SJCRH30 (cell line): ENCODE measurements at places on chromosomes 4 and X.

- H3K27ac ChIP-seq: no peak overlapping the region
- H3K4me1 ChIP-seq: no peaks in the 10 kb centered on the region
- no peak overlapping the region for H3K4me3 ChIP-seq
- no peaks in the 10 kb centered on the region for H3K27me3 ChIP-seq
Observed at GRCh38 chr4:186096681-186097165, 7.8 kb upstream of the FAM149A start.

GRCh38 chr4:163243297-163243981 lies 76.7 kb upstream of the NAF1 start:
- DNase-seq: no peak
- no peak overlapping the region for H3K27ac ChIP-seq
- H3K36me3 ChIP-seq: no peaks in the 10 kb centered on the region
- no peaks in the 10 kb centered on the region for H3K27me3 ChIP-seq

DNA sequence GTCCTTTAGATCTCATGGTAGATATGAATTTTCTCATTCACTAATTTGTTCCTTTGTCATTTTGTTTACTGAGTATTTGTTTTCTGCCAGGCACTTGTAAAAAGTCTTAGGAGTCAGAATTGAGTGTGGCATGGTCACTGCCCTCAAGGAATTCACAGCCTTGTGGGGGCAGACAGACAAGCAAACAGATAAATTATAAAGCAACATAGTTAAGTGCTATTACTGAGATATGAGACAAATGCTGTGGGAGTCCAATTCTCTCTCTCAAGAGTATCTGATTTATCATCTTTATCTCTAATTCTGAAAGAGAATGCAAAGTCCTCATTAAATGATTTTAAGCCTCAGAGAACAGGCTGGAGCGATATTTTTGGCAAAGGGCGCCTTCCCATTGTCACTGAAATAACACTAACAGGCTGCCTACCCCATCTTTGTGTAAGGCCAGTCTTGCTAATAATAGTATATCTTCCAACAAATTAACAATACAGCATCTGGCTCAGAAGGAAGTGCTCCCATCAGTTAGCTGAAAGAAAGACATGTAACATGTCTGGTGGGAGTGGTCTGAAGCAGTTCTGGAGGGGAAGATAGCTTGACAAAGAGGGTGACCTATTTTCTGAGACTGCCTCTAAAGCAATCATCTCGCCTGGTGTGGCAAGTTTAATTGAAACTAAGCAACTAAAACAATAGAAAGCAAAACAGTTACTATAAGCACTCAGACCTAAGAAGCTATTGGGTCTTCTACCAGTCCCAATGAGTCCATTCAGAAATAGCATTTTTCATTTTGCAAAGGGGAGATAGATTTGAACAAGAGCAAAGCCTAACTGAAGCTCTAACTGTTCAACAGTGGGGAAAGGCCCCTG lies 61.5 kb upstream of the AMOT start:
- no peaks in the 10 kb centered on the region for H3K4me1 ChIP-seq
- DNase-seq: no peak
- no peak overlapping the region for H3K4me3 ChIP-seq
- H3K27ac ChIP-seq: no peak overlapping the region
- H3K36me3 ChIP-seq: no peaks in the 10 kb centered on the region

DNA sequence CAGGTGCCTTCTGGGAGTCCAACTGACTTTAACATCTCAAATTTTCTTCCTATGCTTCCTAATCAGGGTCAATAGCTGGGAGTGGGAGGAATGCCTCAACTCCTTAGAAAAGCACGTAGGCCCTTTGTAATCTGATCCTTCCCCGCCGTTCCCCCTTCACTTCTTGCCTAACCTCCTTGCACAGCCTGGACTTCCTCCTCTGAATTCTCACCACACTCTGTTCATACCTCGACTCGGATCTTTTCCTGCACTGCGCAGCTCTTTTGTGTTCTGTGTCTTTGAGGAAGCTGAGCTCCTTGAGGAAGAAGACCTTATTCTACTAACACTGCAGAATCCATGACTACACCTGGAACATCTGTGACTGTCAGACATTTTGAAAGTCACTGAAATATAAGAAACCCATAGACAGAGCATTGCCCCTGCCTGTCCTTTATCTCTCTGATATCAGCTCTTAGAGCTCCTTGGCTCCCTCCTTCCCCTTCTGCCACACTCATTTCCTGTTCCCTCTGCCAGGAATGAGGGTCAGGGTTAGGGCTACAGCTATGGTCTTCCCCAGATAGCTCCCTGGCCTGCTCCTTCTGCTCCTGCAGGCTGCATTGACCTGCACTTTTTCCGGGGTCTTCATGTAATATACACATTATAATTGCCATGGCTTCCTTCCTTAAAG lies 140.2 kb upstream of the LDB2 start:
- H3K27me3 ChIP-seq: no peaks in the 10 kb centered on the region
- no peaks in the 10 kb centered on the region for H3K4me1 ChIP-seq
- H3K4me3 ChIP-seq: no peak overlapping the region
- no peaks in the 10 kb centered on the region for H3K36me3 ChIP-seq
- DNase-seq: no peak

- H3K27me3 ChIP-seq: no peaks in the 10 kb centered on the region
- peak; percentile 49 for DNase-seq
- no peak overlapping the region for H3K4me3 ChIP-seq
- H3K36me3 ChIP-seq: no peaks in the 10 kb centered on the region
Observed at GRCh38 chr4:110211007-110211769, 12.8 kb upstream of the ELOVL6 start.

- H3K27me3 ChIP-seq: no peaks in the 10 kb centered on the region
- no peak for DNase-seq
- H3K4me3 ChIP-seq: no peak overlapping the region
- no peaks in the 10 kb centered on the region for H3K36me3 ChIP-seq
- H3K4me1 ChIP-seq: no peaks in the 10 kb centered on the region
Observed at GRCh38 chr4:30294295-30294694, 425.9 kb upstream of the PCDH7 start.

- H3K36me3 ChIP-seq: no peaks in the 10 kb centered on the region
- no peak overlapping the region for H3K4me3 ChIP-seq
- no peaks in the 10 kb centered on the region for H3K27me3 ChIP-seq
- DNase-seq: no peak
- H3K27ac ChIP-seq: no peak overlapping the region
- H3K4me1 ChIP-seq: no peaks in the 10 kb centered on the region
Observed at GRCh38 chrX:42531441-42531840, 246.5 kb downstream of the PPP1R2C start.

GRCh38 chrX:83934220-83934619 lies 73.3 kb downstream of the CYLC1 start:
- no peaks in the 10 kb centered on the region for H3K4me1 ChIP-seq
- DNase-seq: peak; percentile 0
- H3K4me3 ChIP-seq: no peak overlapping the region
- no peak overlapping the region for H3K27ac ChIP-seq
- H3K27me3 ChIP-seq: no peaks in the 10 kb centered on the region

- no peak overlapping the region for H3K27ac ChIP-seq
- no peaks in the 10 kb centered on the region for H3K4me1 ChIP-seq
- no peak for DNase-seq
- H3K36me3 ChIP-seq: no peaks in the 10 kb centered on the region
- H3K27me3 ChIP-seq: no peaks in the 10 kb centered on the region
- H3K4me3 ChIP-seq: no peak overlapping the region
Observed at GRCh38 chrX:42694260-42694815, 83.6 kb downstream of the PPP1R2C start.

DNA sequence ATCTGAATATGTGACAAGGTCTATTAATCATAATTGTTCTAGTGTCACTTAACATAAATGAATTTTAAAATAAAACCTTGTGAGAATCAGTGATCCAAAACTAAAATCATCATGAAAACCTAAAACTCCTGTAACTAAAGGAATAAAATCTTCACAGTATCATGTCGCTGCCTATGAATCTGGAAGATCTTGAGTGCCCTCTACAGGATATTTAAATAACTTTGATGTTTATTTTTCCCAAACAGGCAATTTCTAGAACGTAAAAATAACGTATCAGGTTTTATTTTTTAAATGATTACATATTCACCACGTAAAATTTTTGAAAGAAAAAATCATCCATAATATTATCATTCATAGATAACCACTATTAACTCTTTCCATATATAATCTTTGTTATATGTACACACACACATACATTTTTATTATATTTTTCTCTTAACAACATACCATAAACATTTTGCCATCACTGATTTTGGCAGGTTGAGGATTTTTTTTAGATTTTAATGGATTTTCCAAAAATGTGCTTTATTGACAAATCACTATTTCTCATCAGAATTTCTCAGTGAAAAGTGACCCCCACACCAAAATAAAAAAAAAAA lies 79.6 kb downstream of the COMMD8 start:
- DNase-seq: no peak
- H3K27ac ChIP-seq: no peak overlapping the region
- H3K36me3 ChIP-seq: no peaks in the 10 kb centered on the region
- H3K4me1 ChIP-seq: no peaks in the 10 kb centered on the region

DNA sequence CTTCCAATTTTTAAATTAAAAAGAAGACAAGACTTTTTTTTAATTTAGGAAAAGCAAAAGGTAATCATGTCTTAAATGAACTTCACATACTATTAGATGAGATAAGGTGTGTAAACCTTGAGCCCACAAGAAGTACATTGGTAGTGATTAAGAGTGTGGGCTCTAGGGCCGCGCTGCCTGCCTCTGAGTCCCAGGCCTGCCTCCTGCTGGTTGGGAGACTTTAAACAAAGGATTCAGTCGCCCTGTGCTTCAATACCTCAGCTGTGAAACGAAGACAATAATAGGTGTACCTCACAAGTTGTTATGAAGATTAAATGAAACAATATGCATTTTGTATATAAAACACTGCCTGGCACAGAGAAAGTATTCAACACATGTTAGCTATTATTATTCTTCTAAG lies 95.9 kb upstream of the MYOZ2 start:
- DNase-seq: peak; percentile 25
- H3K36me3 ChIP-seq: no peaks in the 10 kb centered on the region
- peaks cover 22% of the 10 kb centered on the region for H3K4me1 ChIP-seq
- no peaks in the 10 kb centered on the region for H3K27me3 ChIP-seq
- H3K4me3 ChIP-seq: no peak overlapping the region
- no peak overlapping the region for H3K27ac ChIP-seq

GRCh38 chrX:106331606-106332005 lies 163.5 kb downstream of the PWWP3B start:
- H3K27ac ChIP-seq: no peak overlapping the region
- no peak for DNase-seq
- H3K4me3 ChIP-seq: no peak overlapping the region
- no peaks in the 10 kb centered on the region for H3K4me1 ChIP-seq

GRCh38 chrX:96244955-96245354 lies 439.7 kb upstream of the DIAPH2 start:
- peak; percentile 44 for DNase-seq
- no peaks in the 10 kb centered on the region for H3K36me3 ChIP-seq
- no peak overlapping the region for H3K27ac ChIP-seq
- no peaks in the 10 kb centered on the region for H3K27me3 ChIP-seq
- H3K4me1 ChIP-seq: no peaks in the 10 kb centered on the region
- no peak overlapping the region for H3K4me3 ChIP-seq

DNA sequence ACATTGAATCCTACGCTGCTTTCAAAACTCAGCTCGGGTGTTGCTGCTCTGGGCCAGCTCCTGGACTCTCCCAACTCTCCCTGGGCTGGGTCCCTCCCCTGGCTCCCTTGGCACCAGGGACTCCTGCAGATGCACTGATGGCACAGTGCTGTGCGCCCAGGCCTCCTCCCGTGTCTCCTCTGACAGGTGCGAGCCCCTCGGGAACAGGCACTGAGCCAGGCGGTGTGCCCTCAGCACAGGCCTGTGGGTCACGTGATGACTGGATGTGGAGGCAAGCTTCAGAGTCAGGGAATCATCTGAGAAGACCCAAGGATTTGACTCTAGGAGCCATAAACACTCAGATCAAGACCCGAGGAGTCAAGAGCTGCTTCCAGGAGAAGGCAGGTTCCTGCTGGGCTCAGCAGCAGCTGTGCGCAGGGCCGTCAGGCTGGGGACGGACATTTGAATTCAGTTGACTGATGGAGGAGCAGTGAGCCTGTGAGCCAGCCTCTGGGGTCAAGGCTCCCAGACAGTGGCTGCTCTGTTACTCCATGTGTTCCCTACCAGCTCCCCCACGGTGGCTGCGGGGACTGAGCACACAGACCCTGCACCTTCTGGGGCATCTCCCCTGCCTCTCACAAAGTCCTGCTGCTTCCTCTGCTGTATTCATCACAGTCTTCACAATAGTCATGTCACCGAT lies 33.0 kb downstream of the NAT8L start:
- H3K4me1 ChIP-seq: peaks cover 23% of the 10 kb centered on the region
- H3K4me3 ChIP-seq: no peak overlapping the region
- H3K27ac ChIP-seq: no peak overlapping the region
- peaks cover 3% of the 10 kb centered on the region; the same call in 1 of the 2 replicates for H3K27me3 ChIP-seq

- H3K27ac ChIP-seq: no peak overlapping the region
- no peak overlapping the region for H3K4me3 ChIP-seq
- no peak for DNase-seq
- H3K36me3 ChIP-seq: peaks cover 4% of the 10 kb centered on the region; the same call in 1 of the 2 replicates
- peaks cover 20% of the 10 kb centered on the region for H3K4me1 ChIP-seq
Observed at GRCh38 chr4:119525005-119525749, 103.4 kb downstream of the PDE5A start.

- H3K27me3 ChIP-seq: no peaks in the 10 kb centered on the region
- no peak overlapping the region for H3K4me3 ChIP-seq
- H3K27ac ChIP-seq: no peak overlapping the region; the same call in 1 of the 2 replicates
- no peaks in the 10 kb centered on the region for H3K36me3 ChIP-seq
Observed at GRCh38 chr4:88570001-88570400, 22.3 kb upstream of the HERC3 start.

- H3K4me3 ChIP-seq: no peak overlapping the region
- no peak overlapping the region for H3K27ac ChIP-seq
- no peak for DNase-seq
- H3K36me3 ChIP-seq: no peaks in the 10 kb centered on the region
- no peaks in the 10 kb centered on the region for H3K4me1 ChIP-seq
Observed at GRCh38 chr4:83574247-83574646, 38.3 kb downstream of the GPAT3 start.

GRCh38 chrX:63418211-63418610 lies 67.1 kb upstream of the SPIN4 start:
- no peaks in the 10 kb centered on the region for H3K36me3 ChIP-seq
- DNase-seq: no peak
- no peaks in the 10 kb centered on the region for H3K27me3 ChIP-seq
- no peaks in the 10 kb centered on the region for H3K4me1 ChIP-seq
- no peak overlapping the region for H3K4me3 ChIP-seq
- no peak overlapping the region for H3K27ac ChIP-seq

- peaks cover 3% of the 10 kb centered on the region; the same call in 1 of the 2 replicates for H3K4me1 ChIP-seq
- H3K27me3 ChIP-seq: no peaks in the 10 kb centered on the region; the same call in 1 of the 2 replicates
- H3K36me3 ChIP-seq: no peaks in the 10 kb centered on the region
- H3K27ac ChIP-seq: no peak overlapping the region
- peak; percentile 46 for DNase-seq
Observed at GRCh38 chr4:81600520-81601357, 129.0 kb upstream of the RASGEF1B start.

GRCh38 chrX:69133921-69134542 lies 31.2 kb downstream of the PJA1 start:
- no peak overlapping the region for H3K4me3 ChIP-seq
- H3K27ac ChIP-seq: no peak overlapping the region
- no peaks in the 10 kb centered on the region for H3K27me3 ChIP-seq
- H3K36me3 ChIP-seq: no peaks in the 10 kb centered on the region
- DNase-seq: peak; percentile 30

GRCh38 chrX:93538575-93538974 lies 134.8 kb downstream of the NAP1L3 start:
- no peaks in the 10 kb centered on the region for H3K36me3 ChIP-seq
- H3K27ac ChIP-seq: no peak overlapping the region
- no peak overlapping the region for H3K4me3 ChIP-seq
- DNase-seq: no peak
- H3K4me1 ChIP-seq: no peaks in the 10 kb centered on the region
